Fibroblast of skin of scalp (primary cell): ENCODE measurements at places on chromosomes 3 and 15.

- peak; percentile 38 for DNase-seq
Observed at GRCh38 chr3:110149763-110150162, 812.4 kb upstream of the DPPA4 start.

DNA sequence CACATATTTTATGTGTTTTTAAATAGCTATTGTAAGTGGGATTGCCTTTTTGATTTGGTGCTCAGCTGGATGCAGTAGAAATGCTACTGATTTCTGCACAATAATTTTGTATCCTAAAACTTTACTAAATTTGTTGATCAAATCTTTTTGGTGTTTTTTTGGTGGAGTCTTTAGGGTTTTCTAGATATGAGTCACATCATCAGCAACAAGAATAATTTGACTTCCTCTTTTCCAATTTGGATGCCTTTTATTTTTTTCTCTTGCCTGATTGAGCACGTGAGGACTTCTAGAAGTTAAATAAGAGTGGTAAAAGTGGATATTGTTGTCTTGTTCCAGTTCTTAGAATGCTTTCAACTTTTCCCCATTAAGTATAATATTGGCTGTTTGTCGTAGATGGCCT, 51.3 kb downstream of the TLNRD1 start:
- DNase-seq: no peak

- DNase-seq: peak; percentile 48
Observed at GRCh38 chr3:129824926-129825541, 68.5 kb downstream of the TMCC1 start.

- no peak for DNase-seq
Observed at GRCh38 chr15:55694652-55695150, 48.3 kb downstream of the PRTG start.

DNA sequence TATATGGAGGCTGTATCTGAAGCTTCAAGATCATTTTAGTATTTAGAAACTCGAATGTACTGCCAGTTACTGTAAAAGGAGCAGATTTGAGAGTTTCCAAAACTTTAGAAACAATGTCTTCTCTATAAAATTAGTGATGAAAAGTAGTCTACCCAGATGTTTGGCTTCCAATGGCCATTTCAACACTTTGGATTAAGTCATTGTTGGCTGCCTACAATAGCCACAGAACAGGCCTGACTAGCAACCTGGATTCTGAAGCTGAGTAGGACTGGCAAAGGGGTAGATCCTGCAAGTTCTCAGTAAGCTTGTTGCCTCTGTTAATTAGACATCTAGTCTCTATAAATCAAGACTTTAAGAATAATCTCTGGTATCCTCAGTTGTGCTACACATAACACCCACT, 239.0 kb upstream of the KCNMB2 start:
- DNase-seq: no peak

DNA sequence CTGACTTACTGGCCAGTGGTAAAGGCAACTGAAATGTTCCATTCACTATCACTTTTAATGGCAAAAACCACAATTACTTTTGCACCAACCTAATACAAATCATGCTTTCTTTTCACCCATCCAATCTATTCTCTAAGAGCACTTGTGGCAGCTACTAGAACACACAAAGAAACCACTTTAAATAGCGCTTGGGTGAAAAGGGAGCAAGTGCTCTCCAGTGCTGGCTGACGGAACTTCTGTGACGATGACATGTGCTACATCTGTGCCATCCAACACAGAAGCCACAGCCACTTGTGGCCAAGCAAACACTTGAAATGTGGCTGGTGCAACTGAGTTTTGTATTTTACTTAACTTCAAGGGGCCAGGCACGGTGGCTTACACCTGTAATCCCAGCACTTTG, 18.9 kb downstream of the SH3BP5 start:
- DNase-seq: no peak

DNA sequence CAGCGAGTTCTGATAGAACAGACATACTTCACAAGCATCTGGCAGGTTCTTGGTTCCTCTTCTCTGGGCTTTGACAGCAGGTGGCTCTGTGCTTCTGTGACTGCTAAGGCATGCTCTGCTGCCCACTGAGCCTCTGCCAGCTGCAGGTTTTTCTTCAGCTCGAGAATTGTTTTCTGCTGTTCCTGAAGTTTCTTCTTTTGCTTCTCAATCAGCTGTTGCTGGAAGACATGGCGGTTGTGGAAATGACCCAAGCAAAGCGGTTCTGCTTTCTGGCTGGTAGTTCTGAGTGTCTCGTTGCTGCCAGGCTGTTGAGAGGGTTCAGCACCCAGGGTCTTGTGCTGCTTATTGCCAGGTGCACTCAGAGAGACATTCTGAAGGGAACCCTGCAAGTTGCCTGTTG, 50.8 kb downstream of the CCDC191 start:
- no peak for DNase-seq

DNA sequence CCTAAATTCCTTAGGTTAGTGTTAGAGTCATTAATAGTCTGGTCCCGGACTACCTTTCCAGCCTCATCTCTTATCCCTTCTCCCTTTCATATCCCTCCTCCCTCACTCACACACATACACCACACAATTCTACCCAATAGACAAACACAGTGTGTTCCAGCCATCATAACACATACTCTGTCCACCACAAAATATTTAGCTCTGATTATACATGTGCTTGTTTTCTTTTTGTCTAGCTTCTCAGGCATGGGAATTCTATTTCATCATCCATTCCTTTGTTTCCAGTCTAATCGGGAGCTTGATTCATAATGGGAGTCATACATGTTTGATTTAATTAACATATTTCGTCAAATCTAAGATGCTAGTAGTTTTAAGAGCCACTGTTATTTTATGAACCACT, 161.8 kb upstream of the BFSP2 start:
- peak; percentile 85 for DNase-seq

- DNase-seq: peak; percentile 79
Observed at GRCh38 chr3:30292192-30292893, 314.1 kb upstream of the TGFBR2 start.

GRCh38 chr3:141933421-141934300, 57.2 kb downstream of the ATP1B3 start:
- no peak for DNase-seq

DNA sequence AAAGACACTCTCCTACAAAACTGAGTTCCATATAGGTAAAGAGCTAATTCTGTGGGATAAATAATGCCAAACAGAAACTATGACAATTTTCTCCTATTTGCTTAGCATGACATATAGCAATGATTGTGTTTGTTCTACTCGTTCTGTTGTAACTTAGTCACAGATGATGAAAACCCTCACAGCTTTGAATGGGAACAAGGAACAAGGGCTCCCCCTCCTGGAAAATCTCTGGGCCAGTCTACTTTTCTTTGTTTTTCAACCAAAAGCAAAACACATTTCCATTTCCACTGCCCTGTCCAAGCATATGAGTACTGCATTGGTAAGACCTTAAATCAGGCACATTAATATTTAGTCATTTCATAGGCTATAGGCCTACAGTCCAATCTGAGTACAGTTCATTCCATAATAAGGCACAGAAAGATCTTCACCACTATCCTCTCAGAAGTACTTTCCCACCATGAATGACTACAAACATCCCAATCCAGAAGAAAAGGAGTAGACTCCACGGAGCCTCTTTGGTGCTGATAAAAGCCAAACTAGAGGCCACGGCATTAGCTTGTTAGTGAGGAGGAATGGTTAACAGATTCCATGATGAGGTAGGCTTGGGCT, 67.1 kb downstream of the ATP8B4 start:
- DNase-seq: peak; percentile 82

DNA sequence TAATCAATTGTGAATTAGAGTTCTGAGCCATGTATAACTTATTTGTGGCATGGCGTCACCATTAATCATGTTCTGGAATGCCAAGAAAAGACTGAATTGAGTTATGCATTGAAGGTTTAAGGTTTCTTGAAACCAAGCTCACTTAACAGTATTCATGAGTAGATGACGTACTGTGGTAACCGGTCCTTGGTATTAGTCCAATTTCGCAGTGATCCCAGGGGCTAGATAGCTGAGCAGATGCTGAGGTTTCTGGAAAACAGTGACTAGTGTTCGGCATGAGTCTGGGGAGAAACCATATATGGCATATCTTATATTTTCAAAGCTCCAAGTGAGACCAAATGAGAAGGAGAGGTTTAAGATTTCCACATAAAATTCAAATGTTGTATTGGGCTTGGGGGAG, 218.3 kb upstream of the LYSMD4 start:
- peak; percentile 62 for DNase-seq

- no peak for DNase-seq
Observed at GRCh38 chr3:41159588-41160189, 39.6 kb upstream of the CTNNB1 start.

GRCh38 chr15:30905821-30906220, 2.1 kb downstream of the FAN1 start:
- no peak for DNase-seq

DNA sequence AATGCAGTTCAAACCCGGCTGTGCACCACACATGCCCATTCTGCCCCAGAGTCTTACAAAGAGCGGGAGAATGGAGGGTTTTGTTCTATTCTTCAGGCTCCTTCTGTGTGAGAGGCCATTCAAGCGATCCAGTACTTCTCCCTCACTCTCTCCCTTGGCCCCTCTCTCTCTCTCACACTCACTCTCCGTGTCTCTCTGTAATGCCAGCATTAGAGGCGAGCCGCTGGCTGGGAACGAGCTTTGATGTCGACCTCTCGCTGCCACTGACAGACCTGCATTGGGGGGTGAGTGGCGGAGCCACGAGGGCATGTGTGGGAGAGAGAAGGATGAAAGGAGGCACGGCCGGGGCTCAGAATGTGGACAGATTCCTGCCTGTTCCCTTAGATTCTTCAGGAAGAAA, 231.7 kb upstream of the ARRDC4 start:
- DNase-seq: no peak

DNA sequence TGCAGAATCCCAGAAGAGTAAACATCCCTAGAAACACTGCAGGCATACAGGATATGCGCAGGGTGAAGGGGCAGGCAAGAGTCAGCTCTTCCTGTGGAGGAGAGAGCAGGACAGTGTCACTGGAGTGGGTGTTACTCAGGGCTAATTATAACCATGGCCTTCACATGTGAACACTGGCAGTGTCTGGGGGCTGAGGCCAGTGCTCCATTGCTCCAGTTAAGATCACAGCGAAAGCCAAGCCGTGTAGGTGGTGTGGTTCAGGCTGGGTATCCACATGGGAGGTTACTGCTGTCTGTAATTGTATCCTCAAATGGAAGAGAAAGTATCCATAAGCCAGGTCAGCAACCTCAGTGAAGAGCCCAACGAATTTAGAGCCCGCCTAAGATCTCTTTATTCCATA, 84.6 kb downstream of the MESD start:
- no peak for DNase-seq

- DNase-seq: no peak
Observed at GRCh38 chr3:40642812-40643211, 118.1 kb downstream of the ZNF621 start.

GRCh38 chr3:128372281-128372680, 94.4 kb downstream of the DNAJB8 start:
- no peak for DNase-seq

GRCh38 chr3:179175358-179175757, 27.2 kb downstream of the PIK3CA start:
- peak; percentile 56 for DNase-seq

- DNase-seq: no peak
Observed at GRCh38 chr15:93274257-93274656, 185.2 kb upstream of the RGMA start.

GRCh38 chr15:96330064-96330449, 443 bp upstream of the NR2F2 start:
- peak; percentile 84 for DNase-seq

- DNase-seq: peak; percentile 29
Observed at GRCh38 chr3:21835264-21835663, 84.3 kb upstream of the ZNF385D start.

DNA sequence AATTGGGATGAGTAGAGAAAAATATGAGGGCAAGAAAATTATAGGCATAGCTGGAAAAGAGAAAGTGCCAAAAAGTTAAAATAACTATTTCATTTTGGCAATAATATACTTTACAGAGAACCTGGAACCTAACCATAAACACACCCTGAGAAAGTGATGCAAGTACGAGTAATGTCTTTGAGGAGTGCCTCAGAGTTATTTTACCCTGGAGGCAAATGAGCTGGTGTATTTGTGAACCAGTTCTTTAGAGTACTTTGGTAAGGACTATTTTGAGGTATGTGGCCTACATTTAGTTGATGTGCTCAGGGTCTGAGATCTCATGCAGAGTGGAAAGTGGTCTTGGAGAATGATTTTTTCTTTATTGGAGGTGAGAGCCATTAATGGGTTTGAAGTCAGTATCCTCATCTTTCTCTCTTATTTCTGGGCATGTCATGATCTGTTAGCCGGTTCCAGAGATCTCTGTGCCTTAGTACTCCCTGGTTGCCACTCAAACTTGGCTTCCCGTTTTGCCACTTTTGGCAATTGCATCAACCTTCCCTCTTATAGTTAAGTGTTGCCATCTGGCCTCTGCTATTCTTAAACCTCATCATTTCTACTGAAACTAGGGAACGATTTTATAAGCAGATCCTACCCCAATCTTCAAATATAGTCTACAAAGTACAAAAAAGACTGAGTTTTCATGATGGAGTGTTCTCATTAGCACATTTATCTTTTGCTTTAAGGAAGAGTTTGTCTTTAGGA, 145.7 kb downstream of the EPHA6 start:
- peak; percentile 56 for DNase-seq

- DNase-seq: peak; percentile 37
Observed at GRCh38 chr3:77102951-77103769, 63.3 kb downstream of the ROBO2 start.

DNA sequence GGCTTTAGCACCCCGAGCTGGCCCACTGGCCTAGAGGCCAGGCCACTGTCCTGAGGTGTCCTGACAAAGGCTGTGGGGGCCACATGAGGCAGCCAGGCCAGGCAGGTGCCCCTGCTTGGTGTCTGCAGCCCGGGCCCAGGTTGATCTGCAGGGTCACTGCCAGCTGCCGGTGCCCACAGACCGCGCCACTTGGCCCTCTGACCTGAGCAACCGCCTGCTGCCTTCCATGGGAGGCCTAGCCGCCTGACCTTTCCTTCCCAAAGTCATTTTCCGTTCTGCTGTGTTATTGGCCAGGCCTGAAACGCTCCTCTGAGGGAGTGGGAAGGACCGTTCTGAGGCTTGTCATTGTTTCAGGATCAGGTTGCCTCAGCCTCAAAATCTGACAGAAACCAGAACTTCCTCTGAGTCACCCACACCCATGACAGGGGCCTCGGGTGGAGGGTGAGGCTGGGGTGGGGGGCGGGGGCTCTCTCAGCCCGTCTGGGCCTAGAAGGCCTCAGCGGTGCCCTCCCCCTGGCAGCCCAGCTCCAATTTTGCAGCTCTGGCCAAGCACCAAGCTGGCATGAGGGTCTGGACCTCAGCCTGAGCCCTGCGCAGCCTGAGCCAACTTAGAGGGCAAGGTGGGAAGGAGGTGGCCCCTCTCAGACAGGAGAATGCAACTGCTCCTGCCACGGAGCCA, 140.7 kb upstream of the MEF2A start:
- peak; percentile 71 for DNase-seq

- DNase-seq: no peak
Observed at GRCh38 chr3:13764161-13764560, 115.7 kb downstream of the WNT7A start.

GRCh38 chr3:124600765-124601164, 129.5 kb upstream of the UMPS start:
- no peak for DNase-seq

DNA sequence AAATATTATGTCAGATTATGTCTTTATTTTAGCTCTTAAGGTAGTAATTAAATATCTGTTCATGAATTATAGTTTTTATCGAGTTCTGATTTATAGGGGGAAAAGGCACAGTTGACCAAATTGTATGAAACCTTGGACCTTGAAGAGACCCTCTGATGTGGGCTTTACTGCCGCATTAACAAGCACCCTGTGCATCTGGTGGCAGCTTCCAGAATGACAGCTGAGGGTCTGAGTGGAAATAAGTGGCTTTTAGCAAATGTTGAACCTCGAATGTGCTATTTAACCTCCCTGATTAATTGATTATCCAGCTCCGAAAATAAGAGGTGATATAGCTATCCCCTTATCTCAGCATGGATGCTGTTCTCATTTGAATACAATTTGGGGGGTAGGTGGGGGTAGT, 87.0 kb downstream of the TMEM108 start:
- no peak for DNase-seq
